Gastrocnemius medialis (tissue), 4 donors: ENCODE measurements at places on chromosomes 13 and 19. TPM values are rescaled to one million over a fixed set of nuclear protein-coding genes. Genes with fewer than 3 reads are reported as not detected.

- H3K4me3 ChIP-seq: no peak overlapping the region
- DNase-seq: no peak
- H3K36me3 ChIP-seq: no peaks in the 10 kb centered on the region
- H3K27me3 ChIP-seq: no peaks in the 10 kb centered on the region
Measured at GRCh38 chr13:97372936-97373335, 61.0 kb upstream of the RAP2A start.

DNA sequence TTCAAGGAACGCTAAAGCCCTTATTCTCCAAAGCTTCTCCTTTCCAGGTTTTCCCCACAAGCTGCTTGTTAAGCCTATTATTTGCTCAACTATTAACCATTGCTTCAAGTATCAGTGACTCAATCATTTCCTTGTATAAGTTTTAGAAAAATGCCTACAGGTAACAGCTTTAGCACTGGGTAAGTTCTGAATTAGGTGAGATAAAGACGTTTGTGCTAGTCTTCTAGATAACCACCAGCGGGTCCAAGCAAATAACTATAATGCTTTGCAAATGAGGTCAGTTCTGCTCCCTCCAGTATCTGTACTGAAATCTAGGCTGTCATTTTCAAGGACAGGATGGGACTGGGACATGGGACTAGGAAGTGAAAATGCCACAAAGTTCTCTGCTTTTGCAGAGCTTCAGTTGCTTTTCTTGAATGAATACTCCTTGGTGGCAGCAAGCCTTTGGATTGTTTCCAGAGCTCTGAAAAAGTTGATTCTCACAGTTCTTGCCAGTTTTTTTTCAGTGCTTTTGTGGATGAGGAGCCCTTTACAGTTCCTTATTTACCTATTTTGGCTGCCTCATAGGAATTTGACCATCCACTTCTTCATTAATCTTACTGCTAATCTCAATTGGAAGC lies 1487.7 kb downstream of the EFNB2 start:
- no peaks in the 10 kb centered on the region for H3K27me3 ChIP-seq
- H3K4me1 ChIP-seq: no peaks in the 10 kb centered on the region
- no peak for DNase-seq
- no peaks in the 10 kb centered on the region for H3K36me3 ChIP-seq
- H3K4me3 ChIP-seq: no peak overlapping the region

- H3K4me3 ChIP-seq: no peak overlapping the region
- no peak overlapping the region for H3K27ac ChIP-seq
- H3K4me1 ChIP-seq: no peaks in the 10 kb centered on the region
- no peaks in the 10 kb centered on the region for H3K36me3 ChIP-seq
- no peaks in the 10 kb centered on the region for H3K27me3 ChIP-seq
Measured at GRCh38 chr19:16944626-16945363, 56.0 kb downstream of the F2RL3 start.

CYP4F3 gene
- total RNA-seq: 0.93 TPM

DNA sequence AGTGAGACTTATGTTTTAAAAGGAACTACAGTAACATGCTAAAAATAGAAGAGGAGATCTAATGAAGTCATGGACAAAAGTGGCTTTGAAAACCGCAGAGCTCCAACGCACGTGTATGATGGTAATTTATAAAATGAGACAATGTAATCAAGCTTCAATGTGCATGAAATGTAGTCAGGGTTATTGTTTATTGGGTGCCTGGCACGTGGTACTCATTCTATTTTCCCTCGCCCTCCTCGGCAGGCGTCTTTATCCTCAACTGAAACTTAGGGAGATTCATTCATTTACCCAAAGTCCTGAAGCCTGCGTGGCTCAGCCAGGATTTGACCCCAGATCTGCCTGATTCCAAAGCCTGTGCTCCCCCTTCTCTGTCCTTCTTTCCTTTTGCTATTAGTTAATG lies 79.8 kb downstream of the CHST8 start:
- no peaks in the 10 kb centered on the region for H3K27me3 ChIP-seq
- H3K4me1 ChIP-seq: peaks cover 3% of the 10 kb centered on the region
- DNase-seq: no peak

DNA sequence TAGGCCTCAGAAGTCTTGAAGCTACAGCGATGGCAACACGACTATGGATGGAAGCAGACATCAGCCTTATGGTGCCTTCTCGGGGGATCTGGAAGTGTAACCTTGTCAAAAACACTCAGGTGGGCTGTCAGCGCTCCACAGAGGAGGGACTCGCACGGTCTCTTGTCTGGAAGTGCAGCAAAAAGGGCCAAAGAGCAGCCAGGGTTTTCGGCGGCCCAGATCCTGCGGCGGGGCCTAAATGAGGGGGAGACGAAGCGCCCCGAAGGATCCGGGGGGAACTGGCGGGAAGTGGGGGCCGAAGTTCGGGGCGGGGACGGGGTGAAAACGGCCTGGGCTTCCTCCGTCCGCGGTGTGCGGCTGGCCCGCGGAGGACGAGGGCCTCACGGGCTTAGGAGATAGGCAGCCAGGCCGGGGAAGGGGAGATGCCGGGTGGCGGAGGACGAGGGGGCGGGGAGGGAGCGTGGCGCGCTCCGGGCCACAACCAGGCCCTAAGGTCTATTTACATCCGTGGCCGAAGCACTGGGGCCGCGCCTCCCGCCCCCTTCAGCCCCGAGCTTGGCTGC lies 637 bp downstream of the RANBP3 start:
- H3K4me3 ChIP-seq: peak overlapping the region; percentile 79
- H3K4me1 ChIP-seq: peaks cover 40% of the 10 kb centered on the region
- DNase-seq: no peak

DNA sequence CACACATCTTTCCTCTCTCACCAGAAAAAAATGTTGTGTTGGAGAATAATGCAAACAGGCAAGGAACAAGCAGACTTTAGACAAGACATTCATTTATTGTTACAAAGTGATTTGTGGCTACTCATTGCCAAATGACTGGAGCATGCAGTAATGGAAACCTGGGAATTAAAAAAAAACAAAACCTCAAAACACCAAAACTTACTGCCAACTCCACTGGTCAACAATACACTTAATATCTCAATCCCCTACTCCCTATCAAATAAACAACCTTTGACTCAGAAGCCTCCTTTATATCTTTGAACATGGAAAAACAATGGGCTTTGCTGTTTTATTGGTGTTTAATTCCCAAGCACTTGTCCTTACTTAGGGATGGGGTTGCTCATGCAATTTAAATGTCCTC lies 112.8 kb downstream of the POSTN start:
- no peak overlapping the region for H3K4me3 ChIP-seq
- no peaks in the 10 kb centered on the region for H3K27me3 ChIP-seq

- peak overlapping the region; percentile 91 for H3K27ac ChIP-seq
- DNase-seq: no peak
- no peaks in the 10 kb centered on the region for H3K36me3 ChIP-seq
- H3K4me3 ChIP-seq: peak overlapping the region; percentile 45
- peaks cover 57% of the 10 kb centered on the region for H3K4me1 ChIP-seq
Measured at GRCh38 chr19:6271251-6271650, 8.5 kb downstream of the MLLT1 start.

GRCh38 chr19:55383279-55384130 lies 587 bp downstream of the TMEM238 start:
- H3K27ac ChIP-seq: peak overlapping the region; percentile 90
- no peaks in the 10 kb centered on the region for H3K27me3 ChIP-seq
- no peak for DNase-seq
- peak overlapping the region; percentile 49 for H3K4me3 ChIP-seq

DNA sequence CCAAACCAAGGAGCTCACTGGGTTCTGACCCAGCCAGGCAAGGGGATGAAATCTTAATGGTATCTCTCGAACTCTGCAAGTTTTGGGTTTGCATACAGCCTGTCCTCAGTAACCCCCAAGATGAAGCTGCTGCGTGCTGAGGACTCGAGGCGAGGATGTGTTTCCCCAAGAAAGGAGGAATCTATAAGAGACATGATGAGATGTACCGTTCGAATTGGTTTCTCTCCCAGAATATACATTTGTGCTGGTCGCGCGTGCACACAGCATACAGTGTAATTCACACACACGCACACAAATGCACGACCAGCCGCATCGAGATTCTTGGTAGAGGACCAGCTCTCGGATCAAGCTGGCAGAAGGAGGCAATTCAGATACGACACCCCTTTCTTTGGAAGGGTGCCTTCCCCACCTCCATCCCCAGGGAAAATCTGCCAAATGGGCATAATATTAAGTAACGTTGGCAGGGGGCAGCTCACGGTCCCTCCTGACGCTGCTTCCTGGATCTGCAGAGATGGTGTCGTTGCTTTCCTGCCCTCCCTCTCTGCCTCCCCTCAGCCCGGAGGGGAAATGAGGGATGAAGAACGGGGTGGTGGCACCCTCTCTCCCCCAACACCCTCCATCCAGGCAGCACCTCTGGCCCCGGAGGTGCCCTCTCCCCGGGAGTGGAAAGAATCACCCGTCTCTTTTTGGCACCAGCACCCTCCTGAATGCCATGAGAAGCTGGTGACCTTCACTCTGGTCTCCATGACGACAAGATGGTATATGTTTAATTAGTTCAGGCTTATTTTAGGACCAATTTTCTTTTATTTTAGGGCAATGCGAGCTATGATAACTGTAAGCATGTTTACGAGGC lies 310.2 kb downstream of the ZNF536 start:
- no peak for DNase-seq
- no peak overlapping the region for H3K27ac ChIP-seq
- H3K27me3 ChIP-seq: no peaks in the 10 kb centered on the region

DNA sequence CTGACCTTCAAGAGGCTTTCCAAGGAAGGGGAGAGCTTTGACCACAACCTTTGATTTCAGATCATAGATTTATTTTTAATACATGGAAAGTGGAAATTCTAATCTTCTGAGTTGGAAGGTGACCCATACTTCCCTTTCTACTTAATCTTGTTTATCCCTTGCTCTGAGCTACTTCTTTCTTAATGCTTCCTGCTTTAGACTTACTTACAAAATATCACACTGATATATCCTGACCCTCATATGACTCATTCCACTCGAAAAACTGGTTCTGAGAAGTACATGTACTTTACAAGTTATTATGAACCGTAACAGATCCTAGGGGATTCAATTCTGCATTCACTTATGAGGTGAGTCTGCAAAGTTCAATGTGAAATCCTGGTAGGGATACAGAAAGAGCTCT lies 76.2 kb upstream of the IRS2 start:
- H3K4me1 ChIP-seq: peaks cover 13% of the 10 kb centered on the region
- no peaks in the 10 kb centered on the region for H3K36me3 ChIP-seq
- H3K27me3 ChIP-seq: no peaks in the 10 kb centered on the region
- DNase-seq: no peak
